M059J (cell line): ENCODE measurements at places on chromosomes 4 and X.
A peak's percentile ranks its signal among the peaks of the same experiment; 100 is the strongest.

GRCh38 chr4:88341227-88342192, 37.1 kb upstream of the HERC6 start:
- DNase-seq: peak; percentile 82

DNA sequence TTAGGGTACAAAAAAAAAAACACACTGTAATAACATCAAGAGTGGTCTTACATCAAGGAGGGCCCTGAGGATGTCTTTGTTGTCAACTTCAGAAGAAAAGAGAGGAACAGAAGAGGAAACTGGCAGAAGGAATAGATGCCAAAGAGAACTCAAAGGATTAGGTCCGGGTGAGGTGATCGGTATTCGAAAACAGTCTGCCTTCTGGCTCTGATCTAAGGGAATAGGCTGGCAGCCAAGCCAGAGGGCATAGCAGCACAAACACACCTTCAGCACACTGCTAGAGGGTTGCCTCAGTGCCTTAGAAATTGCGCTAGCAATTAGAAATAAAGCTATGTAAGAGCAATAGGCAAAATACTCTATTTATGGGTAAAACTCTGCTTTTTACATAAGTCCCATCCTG, 91.4 kb upstream of the TTC29 start:
- DNase-seq: no peak

- DNase-seq: no peak
These were observed 22.6 kb downstream of the HAUS3 start for GRCh38 chr4:2219233-2219760.

DNA sequence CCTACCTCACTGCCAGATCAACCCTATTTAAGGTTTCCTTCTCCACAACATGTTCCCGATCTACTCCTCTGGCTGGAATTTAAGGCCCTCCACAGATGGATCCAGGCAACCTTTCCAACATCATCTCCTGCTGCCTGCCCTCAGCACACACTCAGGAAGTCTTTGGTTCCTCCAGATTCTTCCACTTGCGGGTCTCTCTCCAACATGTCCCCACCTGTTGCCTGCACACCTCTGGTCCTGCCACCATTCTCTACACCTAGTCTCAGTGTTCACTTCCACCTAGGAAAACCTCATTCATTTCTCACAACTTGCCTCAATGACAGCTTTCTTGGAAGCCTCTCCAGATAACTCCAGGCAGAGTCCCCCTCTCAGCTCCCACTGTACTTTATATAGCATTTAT, 80.1 kb downstream of the RTL5 start:
- DNase-seq: no peak

GRCh38 chr4:907103-907400, 25.1 kb downstream of the GAK start:
- DNase-seq: no peak

DNA sequence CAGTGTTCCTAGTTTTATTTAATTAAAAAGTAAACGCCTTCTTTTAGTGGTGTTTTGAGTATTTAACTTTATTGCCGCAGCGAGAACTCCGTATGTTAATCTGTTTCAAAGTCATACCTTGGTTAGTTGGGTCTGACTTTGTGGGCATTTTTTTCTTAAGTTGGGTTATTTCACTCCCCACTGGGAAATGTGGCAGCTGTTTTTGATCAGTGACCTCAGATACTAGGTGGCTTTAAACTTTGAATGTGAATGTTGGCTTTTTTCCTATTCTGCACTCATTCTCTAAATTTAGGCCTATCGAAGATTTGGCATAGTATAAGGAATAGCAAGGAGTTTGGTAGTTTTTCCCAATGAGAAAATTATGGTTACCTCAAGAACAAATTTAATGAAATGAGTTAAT, 85.9 kb downstream of the FIP1L1 start:
- DNase-seq: no peak

DNA sequence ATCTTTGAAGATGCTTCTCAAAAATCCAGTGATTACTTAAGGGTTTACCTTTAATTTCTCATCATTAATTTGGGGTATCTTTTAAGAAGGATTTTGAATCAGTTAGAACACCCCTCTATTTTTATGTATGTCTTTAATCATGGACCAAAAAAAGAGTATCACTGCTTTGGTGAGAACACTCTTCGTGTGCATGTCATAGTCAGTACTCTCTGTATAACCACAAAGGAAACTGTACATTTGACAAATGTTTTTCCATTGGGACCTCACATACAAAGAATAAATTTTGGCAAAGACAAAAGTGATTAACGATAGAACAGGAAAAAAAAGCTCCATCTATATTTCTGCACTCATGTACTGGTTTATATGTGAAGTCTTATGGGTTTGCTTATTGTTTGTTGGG, 31.3 kb downstream of the FAM241A start:
- DNase-seq: no peak

DNA sequence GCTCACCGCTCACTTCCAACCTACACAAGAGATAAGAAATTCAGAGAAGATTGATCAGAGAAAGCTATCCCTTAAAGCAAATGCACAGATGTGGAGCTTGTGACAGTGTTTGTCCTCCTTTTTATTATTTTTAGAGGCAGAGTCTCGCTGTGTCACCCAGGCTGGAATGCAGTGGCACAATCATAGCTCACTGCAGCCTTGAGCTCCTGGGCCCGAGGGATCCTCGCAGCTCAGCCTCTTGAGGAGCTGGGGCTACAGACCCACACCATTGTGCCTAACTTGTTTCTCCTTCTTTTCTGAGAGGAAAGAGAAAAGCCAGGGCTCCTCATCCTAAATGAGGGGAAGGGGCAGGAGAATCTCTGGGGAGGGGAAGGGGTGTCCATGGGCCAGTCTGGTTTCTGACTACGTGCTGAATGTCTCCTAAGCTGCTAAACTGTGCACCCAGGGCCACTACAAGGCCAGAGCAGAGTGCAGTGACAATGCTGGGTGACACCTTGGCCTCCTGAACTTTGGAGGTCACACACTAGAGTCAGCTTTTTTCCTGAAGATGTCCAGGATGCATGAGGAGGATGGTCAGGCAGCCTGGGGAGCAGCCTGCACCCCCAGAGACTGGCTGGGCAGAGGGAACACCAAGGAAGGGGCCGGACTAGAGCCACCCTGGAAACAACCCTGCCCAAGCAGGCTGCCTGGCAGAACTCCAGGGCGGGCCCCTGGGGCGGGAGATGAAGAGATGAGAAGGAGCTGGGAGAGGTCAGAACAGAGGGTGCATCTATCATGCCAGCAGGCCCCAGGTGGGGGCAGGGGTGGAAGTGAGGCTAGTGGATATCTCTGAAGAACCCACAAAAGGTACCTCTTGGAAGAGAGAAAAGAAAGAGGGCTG, 55.5 kb upstream of the PROM1 start:
- DNase-seq: no peak

GRCh38 chr4:103786014-103786413, 66.2 kb upstream of the TACR3 start:
- DNase-seq: peak; percentile 37

- DNase-seq: no peak
These were observed 3.3 kb upstream of the SLC25A4 start for GRCh38 chr4:185139736-185140135.

DNA sequence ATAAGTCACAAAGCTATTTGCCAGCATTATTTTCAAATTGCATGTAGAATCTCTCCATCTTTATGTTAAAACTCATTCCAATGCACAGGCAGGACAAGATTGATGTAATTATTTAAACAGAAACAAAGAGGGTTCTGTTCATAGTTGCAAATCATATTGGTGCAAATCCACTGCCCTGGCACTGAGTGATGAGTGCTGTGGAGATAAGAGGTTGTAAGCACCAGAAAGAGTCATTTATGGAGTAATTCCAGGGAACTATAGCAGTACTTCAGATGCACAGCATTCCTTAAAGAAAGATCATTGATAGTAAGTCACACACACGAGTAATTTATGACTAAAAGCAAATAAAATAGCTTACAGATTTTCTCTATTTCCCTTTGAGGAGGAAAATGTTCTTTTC, 337.7 kb upstream of the CTSO start:
- DNase-seq: peak; percentile 22

DNA sequence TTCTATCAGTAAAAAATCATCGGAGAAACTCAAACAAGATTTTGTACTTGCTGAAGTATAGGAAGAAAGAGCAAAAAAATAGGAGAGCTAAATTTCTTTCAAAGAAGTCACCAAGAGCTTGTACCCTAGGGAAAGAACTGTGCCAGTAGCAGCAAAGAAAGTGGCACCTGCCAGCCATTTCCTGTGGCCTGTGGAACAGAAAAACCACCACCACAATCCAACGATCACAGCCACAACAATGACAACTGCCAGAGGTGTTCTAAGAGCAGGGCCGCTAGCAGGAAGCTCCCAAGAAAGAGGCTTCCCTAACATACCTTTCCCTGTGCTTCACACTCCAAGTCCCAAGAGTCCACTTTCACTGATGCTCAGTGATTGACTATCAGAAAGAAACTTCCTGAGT, 266.1 kb upstream of the GPC4 start:
- no peak for DNase-seq
